ENCODE measurements at places on chromosomes 13 and 19. TPM values are rescaled to one million over a fixed set of nuclear protein-coding genes. Genes with fewer than 3 reads are reported as not detected.

DNA sequence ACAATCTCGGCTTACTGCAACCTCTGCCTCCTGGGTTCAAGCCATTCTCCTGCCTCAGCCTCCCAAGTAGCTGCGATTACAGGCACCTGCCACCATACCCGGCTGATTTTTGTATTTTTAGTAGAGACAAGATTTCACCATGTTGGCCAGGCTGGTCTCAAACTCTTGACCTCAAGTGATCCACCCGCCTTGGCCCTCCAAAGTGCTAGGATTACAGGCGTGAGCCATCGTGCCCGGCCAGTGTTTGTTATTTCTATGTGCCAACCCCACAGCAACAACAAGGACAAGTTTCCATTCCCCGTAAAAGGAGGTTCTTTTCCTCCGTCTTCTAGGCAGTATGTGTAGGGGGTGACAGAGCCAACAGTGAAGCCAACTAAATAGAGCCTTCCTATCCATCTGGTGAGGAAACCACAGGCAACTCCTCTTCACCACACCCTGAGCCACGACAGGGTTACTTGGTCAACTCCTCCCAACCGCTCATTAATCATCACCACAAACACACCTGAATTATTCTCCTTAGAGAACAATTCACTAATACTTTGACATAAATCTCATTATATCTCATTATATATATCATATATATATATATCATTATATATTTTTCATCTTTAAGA, 25.5 kb downstream of the FOXO1 start:
- DNase-seq, result peak; percentile 31

- DNase-seq, result peak; percentile 5
These were observed 352.5 kb upstream of the ATXN8OS start for GRCh38 chr13:69755101-69755500.

DNA sequence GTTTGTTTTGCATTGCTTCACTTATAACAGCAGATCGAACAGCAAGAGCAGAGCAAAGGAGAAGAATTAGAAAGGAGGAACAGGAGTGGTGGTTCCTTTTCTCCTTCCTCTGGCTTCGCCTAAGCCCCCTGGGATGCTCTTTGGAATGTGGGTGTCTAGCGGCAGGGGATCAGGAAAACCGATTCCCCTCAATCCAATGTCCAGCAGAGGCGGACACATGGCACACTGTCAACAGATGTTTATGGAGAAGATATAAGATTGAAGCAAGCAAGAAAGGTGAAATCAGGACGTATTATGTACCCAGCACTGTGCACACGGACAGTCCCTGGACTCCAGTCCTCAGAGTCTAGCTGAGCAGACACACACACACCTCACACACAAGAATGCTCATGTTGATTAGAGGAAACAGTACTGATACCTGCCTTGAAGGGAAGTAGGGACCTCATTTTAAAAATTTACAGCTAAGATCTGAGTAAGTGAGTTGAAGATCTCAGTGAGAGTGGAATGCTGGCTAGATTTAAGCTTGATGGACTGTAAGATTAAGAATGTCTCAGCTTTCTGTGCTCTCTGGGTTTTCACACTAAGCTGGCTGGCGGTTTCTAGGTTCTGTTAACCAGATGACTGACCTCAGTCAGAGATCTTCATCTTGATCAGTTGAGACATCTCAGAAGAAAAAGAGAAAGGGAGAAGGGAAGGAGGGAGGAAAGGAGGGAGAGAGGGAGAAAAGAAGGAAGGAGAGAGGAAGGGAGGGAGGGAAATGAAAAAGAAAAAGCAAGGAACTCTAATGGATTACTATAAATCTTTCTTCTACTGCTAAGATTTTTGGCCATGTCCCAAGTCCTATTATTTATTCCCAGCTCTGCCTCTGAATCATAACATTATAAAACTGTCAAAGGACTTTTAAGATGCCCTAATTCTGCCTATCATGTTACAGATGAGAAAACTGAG, 44.8 kb downstream of the FLT1 start:
- DNase-seq, result no peak

DNA sequence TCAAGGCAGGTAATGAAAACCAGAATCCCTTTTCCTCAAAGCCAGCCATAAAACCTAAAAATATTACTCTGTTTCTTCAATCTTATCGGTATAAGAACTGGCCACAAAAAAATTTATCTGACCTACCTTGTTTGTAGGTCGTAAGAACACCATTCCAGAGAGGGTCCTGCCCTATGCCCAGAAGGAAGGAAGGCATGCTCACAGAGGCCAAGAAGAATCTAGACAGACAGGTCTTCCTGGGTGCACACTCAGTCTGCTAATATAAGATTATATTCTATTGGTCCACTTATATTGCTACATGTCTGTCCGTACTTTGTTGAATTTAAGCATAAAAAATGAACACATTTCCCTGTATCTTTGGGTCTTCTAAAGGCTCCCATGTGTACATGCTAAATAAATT, 2136.1 kb upstream of the PCDH20 start:
- DNase-seq, result no peak

- DNase-seq, result no peak
These were observed 11.5 kb downstream of the TM6SF2 start for GRCh38 chr19:19261350-19262189.

- no peak for DNase-seq
These were observed 38.2 kb upstream of the CEACAM21 start for GRCh38 chr19:41537789-41538188.

GRCh38 chr19:56141417-56141993, 418 bp downstream of the ZNF444 start:
- no peak for DNase-seq

DNA sequence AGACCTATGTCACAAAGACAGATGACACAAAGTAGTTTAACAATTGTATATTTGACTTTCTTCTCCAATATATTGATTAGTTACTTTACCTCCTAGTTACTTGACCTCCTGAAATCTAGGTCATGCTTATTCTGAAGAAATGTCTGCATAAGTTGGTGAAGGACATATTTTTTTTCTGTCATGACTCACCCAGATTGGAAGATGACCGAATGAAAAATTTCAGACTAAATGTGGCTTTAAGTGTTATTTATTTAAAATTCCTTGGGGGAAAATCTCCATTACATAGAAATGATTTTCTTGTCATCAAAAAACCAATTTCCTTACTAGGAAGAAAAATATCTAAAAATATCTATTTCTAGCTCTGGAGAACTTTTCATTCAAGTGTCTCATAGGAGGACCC, 217.1 kb downstream of the POSTN start:
- DNase-seq, result no peak

DNA sequence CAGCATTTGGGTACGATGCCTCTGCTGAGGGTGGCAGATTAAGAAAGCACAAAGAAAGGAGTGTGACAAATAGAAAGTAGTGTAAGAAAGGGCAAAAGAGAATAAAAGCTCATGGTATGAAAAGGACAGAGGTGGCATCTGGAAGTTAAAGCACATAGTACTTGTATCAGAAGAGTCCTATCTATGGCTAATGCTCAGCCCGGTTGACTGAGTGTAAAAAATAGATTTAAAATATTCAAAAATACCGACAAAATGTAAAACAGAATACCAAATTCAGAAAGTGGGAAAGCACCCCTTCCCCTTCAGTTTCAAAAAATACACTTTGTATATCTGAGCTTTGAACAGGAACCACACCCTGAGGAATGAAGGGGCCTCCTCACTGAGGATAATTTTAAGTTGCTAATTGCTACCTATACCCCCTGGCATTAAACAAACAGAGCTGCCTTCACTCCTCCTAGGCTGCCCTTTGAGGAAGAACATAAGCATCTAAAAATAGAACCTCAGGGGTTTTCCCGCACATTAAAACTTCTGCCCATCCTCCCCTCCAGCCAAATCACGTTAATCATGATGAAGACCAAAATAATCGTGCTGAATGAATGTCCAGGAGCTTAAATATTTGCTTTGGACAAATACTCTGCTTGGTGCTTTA, 43.3 kb downstream of the DLEU7 start:
- no peak for DNase-seq

The ZNF766 gene
- total RNA-seq, result 8.8 TPM

The TLE6 gene
- total RNA-seq, result not detected
